ENCODE measurements at places on chromosomes 5 and 9.

- DNase-seq, result no peak
Measured at GRCh38 chr9:130473566-130473965, 28.8 kb downstream of the ASS1 start.

GRCh38 chr5:173410459-173411233, 82.4 kb upstream of the STC2 start:
- DNase-seq, result no peak

- no peak for DNase-seq
Measured at GRCh38 chr9:14467675-14468374, 153.9 kb upstream of the NFIB start.

DNA sequence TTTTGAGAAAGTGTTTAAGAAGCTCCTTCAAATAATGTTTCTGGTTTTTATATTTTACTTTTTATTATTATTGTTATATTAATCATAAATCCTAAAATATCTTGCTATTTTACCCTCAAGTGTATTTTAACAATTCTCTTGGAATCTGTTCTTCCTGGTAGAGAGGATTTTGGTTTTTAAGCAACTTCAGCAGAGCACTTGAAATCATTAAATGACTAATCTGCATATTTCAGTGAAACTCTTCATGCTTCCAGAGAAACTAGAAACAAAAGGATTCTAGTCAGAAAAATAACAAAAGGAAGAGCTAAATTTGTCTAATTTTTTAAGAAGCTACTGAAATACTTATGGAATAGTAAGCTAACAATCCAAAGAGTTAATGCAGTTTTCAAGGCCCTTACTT, 1057.3 kb downstream of the TLE1 start:
- no peak for DNase-seq

- no peak for DNase-seq
Measured at GRCh38 chr9:70954126-70954525, 167.3 kb downstream of the TRPM3 start.

- DNase-seq, result no peak
Measured at GRCh38 chr9:68515326-68516017, 25.2 kb downstream of the TMEM252 start.

GRCh38 chr5:172147857-172148256, 40.2 kb downstream of the STK10 start:
- DNase-seq, result no peak

GRCh38 chr9:8616414-8616813, 816.8 kb upstream of the DMAC1 start:
- DNase-seq, result no peak

DNA sequence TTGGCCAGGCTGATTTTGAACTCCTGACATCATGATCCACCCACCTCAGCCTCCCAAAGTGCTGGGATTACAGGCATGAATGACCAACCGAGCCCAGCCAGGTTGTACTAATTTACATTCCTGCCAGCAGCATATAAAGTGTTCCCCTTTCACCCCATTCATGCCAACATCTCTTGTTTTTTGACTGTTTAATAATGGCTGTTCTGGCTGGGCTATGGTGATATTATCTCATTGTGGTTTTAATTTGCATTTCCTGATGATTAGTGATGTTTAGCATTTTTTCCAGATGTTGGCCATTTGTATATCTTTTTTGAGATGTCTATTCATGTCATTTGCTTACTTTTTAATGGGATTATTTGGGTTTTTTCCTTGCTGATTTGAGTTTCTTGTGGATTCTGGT, 87.3 kb downstream of the INVS start:
- no peak for DNase-seq

DNA sequence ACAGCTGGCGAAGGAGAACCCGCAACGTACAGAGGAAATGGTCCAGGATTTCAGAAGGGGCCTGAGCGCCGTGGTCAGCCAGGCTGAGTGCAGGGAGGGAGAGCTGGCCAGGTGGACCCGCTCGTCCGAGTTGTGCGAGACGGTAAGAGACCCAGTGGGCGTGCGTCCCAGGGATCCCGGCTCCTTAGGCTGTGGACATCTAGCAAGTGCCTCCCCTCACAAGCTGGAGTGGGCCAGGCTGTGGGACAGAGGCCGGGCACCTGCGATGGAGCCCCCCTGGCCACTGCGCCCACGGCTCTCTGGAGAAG, 29.5 kb upstream of the LRRC14B start:
- DNase-seq, result no peak

DNA sequence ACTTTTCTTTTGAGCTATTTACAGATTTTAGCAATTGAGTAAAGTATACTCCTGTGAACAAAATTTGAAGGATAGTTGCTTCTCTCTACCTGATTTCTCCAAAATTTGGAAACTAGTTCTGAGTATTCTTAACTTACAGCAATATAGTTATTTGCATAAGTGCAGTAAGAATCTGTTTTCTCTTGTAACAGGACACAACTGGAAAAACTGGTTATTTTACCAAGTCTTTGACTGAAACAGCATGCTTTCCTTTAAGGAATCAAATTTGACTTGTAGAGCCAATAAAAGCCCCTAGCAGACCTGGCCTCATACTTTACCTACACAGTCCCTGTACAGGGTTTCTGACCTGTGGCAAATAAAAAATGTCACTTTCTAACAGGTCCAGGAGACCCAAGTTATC, 301.9 kb upstream of the POU5F2 start:
- DNase-seq, result no peak

- peak; percentile 72 for DNase-seq
Measured at GRCh38 chr9:128819716-128820664, 1.7 kb downstream of the ENDOG start.

DNA sequence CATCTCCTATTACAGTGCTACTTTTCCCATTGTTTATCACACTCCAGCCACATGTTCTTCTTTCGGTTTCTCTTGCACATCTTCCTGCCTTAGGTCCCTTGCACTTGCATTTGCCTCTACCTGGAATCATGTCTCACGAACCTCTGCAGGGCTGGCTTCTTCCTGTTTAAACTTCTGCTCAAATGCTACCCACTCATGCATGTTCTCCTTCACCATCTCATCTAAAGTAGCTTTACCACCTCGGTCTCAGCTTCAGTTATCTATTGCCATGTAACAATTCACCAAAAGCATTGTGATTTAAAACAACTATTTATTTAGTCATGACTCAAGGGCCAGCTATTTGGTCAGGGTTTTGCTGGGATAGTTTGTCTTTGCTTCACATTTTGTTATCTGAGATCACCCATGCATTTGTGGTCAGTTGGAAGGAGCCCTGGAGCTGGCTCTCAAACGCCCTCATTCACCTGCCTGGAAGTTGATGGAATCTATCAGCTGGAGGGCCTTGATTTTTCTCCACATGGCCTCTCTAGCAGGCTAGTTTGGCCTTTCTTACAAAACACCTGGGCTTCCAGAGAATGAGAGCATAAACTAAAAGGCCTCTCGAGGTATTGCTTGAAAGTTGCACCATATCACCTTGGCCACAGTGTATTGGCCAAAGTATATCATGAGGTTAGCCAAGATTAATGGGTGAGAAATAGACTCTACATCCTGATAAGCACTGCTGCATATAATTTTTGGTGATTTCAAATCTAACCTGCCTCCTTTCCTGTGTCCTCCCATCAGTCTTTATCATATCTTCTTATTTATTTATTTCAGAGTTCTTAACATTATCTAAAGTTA, 21.4 kb downstream of the SPINK1 start:
- DNase-seq, result no peak

- no peak for DNase-seq
Measured at GRCh38 chr5:11588803-11589202, 315.4 kb downstream of the CTNND2 start.
